T-cell (primary cell): ENCODE measurements at places on chromosomes 16 and 17.

- DNase-seq: no peak
Observed at GRCh38 chr17:5210091-5210490, 18.4 kb upstream of the ZNF594 start.

DNA sequence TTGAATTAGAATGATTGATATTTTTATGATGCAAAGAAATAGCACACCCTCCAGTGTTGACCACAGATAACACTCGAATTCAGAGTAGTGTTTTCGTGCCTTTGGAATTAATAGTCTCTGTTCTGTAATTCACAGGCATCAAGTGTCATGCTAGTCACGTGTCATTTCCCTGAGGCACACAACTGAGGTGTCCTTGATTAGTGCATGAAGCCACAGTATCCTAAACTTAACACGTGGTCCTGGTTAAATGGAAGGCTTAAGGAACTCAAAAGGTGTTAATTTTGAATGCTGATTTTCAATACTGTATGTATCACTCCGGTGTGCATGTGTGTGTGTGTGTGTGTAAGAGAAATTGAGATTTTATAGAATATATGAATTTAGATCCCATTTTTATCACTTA is 625.6 kb downstream of the TMEM114 start:
- DNase-seq: no peak

- DNase-seq: no peak
Observed at GRCh38 chr17:76270770-76271668, 5.9 kb downstream of the UBALD2 start.

DNA sequence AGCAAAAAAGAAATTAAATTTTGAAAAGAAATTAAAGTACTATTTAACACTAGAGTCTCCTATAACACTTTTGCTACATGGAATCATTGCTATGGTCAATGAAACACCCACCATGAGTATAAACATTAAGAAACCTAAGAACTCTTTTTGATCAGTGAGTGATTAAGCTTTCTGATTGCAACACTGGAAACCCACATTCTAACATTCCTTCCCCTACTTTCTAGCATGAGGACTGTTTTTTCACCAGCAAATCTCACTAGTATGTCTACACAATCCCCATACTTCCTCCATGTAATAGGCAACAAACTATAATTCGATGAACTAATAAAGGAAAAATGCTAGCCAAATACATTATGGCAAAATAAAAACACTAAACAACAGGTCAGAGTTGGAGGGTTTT is 54.7 kb downstream of the SKAP1 start:
- DNase-seq: no peak

GRCh38 chr16:79532785-79533184 is 67.8 kb downstream of the MAF start:
- DNase-seq: no peak
